Cardiac muscle cell (in vitro differentiated cells and primary cell): ENCODE measurements at places on chromosomes 4 and X. TPM values are rescaled to one million over a fixed set of nuclear protein-coding genes. Genes with fewer than 3 reads are reported as not detected.

DNA sequence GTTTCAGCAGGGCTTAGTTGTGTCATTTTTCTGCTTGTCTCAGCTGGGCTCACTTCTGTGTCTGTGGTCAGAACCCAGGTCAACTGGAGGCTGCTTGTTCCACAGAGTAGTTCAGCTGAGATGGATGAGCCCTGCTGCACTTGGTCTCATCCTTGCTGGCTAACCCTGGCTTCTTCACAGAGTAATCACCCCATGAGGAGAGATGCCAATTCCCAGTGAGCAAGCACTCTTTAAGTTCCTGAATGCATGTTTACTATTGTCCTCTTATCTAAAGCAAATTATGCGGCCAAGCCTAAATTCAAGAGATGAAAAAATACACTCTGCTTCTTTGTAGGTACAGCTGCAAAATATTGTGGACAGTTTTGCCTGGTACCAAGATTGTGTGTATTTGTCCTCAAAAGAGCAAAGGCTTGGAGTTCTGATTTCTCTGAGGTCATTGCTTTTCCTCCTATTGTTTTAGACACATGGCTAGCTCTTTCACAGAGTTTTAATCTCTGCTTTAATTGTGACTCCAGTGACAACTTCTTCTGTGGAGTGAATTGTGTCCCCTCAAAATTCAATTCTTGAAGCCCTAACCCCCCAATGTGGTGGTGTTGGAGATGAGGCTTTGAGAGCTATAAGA is 236.6 kb upstream of the ANKRD50 start:
- no peaks in the 10 kb centered on the region for H3K4me1 ChIP-seq
- no peaks in the 10 kb centered on the region for H3K36me3 ChIP-seq
- H3K4me3 ChIP-seq, result no peak overlapping the region
- no peak for DNase-seq

PASD1 gene
- 0.13 TPM in 1 of 2 replicates, not detected in the other for polyA plus RNA-seq

DNA sequence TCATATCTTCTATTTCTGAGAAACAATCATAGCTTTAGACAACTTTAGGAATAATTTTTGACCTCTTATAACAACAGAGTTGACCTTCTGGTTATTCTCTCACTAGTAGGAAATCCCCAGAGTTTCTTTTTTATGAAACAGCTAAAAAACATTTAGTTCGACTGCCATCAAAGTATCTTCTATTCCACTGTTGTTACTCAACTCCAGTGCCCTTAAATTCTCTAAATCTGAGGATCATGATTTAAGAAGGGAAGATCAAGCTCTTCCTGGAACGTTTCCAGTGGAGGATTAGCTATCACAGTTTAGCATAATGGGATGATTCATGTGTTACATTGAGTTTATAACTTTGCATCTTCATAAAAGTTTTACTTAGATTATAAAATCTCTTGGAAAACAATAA is 134.9 kb upstream of the VEGFC start:
- no peak overlapping the region for H3K27ac ChIP-seq
- DNase-seq, result peak; percentile 79
- no peak overlapping the region for H3K4me3 ChIP-seq
- no peaks in the 10 kb centered on the region for H3K36me3 ChIP-seq
- H3K27me3 ChIP-seq, result no peaks in the 10 kb centered on the region
- no peaks in the 10 kb centered on the region for H3K4me1 ChIP-seq

DNA sequence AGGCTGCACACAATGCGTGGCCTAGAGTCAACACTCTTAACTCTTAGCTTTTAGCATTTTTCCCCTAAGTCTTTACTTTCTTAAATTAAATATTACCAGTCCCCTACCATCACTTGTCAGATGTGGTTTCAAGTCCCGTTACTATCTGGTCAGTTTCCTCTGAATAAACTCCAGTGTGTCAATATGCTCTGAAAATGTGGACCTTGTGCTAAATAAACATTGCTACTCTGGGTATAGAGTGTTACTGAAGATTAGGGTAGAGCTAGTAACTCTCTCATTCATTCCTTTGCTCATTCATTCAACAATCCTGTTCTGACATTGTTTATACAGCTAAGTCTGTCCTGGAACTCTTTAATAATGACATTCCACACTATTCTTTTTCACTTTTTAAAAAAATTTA is 251.0 kb downstream of the MAPK10 start:
- H3K27me3 ChIP-seq, result no peaks in the 10 kb centered on the region
- no peak overlapping the region for H3K4me3 ChIP-seq
- no peak for DNase-seq
- no peaks in the 10 kb centered on the region for H3K4me1 ChIP-seq
- no peaks in the 10 kb centered on the region for H3K36me3 ChIP-seq
- no peak overlapping the region for H3K27ac ChIP-seq
